ENCODE measurements at places on chromosomes 5 and 9.

DNA sequence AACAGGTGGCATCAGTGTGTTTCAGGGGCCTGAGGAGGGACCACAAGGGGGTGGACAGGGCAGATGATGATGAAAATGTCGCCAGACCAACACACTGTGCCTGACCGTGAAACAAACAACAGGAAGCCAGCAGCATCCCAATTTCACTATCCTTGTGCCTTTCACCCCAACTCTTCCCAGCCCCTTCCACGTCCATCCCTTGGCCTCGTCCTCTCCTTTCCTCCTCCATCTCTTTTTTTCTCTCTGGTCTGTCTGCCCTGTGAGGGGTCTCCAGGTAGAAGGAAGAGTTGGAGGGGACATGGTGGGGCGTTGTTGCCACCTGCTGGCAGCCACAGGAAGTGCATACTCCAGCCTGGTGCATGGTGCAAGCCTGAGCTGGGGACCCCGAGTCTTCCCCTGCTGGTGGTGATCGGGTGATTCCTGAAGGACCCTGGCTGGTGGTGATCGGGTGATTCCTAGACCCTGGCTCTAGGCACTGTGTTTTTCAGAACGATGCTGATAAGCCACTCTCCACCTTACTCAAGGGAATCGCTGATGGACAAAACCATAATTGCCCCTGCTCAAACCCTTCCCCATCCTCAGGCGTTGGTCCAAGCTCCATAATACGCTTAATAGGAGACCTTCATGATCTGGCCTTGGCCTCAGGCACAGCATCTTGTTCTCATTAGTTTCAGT lies 21.7 kb upstream of the NSD1 start:
- no peak for DNase-seq

GRCh38 chr5:108798513-108799265 lies 51.0 kb downstream of the FER start:
- no peak for DNase-seq

- DNase-seq, result no peak
Measured at GRCh38 chr9:36935332-36935731, 98.7 kb downstream of the PAX5 start.

DNA sequence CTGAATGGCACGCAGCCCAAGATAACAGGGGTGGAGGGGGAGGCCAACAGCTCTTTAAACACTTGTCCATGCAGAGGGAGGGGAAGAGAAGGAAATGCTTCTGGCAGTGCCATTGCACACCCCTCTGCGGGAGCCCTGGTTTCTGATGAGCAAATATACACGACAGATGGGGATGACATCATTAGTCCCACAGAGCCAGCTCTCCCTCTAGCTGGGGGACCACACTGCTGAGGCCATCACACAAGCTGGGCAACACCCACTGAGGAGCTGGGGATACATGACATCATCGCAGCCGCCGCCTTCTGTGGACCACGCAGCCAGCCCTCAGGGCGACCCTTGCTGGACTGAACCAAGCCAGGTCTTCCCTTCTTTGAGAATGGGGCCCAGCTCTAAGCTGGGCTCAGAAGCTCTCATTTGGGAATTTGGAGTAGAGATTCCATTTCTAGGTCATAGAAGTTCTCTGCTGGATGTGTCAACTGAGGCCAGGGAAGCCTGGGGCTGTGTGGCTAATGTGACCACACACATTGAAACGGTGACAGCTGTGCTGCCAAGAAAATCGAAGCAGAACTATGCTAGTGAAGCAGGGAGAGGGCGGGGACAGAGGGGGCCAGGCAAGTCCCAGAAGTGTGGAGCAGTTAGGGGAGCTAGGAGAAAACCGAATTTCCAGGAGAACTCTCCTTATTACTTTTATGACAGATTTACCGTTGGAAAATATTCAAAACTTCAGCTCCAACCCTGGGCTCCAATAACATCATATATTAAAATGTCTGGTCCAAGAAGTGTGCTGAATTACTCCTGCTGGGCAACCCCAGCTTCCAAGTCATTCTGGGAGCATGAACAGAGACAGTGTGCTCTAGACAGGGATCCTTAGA lies 79.5 kb downstream of the PRRT1B start:
- no peak for DNase-seq

DNA sequence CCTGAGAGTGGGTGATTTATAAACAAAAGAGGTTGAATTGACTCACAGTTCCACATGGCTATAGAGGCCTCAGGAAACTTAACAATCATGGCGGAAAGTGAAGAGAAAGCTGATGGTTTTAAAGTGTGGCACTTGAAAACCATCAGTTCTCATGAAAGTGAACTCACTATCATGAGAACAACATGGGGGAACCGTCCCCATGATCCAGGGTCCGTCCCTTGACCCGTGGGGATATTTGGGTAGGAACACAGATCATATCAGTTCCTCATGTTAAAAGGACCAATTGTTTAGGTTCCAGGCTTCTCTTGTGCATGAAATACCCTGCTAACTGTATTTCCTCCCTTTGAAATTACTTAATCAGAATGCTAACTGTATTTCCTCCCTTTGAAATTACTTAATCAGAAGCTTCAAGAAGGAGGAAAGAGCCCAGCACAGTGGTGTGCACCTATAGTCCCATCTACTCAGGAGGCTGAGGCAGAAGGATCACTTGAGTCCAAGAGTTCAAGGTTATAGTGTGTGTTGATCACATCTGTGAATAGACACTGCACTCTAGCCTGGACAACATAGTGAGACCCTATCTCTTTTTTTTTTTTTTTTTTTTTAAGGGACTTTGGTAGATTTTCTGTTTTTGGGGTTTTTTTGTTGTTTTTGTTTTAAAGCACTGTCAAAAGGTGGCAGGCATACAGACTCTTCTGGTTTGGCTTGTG lies 24.8 kb downstream of the TTC1 start:
- DNase-seq, result no peak

DNA sequence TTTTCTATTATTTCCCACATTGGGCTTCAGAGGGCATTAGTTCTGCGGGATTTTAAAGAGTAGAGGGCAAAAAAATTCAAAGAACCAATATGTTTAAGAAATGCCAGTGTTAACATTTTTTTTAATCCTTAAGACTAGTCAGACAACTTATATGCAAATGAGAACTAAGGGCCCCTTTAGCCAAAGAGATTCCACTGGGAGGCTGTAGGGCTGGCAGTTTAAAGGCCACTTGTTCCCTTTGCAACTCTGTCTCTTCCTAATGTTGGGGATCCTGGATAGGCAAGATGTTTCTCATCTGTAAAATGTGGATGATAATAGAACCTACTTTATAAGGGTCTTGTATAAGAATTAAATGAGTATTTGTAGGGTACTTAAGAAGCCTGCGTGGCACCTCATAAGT lies 1395.9 kb downstream of the PTPRD start:
- no peak for DNase-seq

GRCh38 chr9:133233681-133234432 lies 24.8 kb upstream of the OBP2B start:
- no peak for DNase-seq

- DNase-seq, result no peak
Measured at GRCh38 chr5:41334758-41335157, 121.4 kb upstream of the C6 start.

GRCh38 chr9:126591083-126591482 lies 22.6 kb upstream of the LMX1B start:
- no peak for DNase-seq

- no peak for DNase-seq
Measured at GRCh38 chr9:13284011-13284410, 4.5 kb upstream of the MPDZ start.

- DNase-seq, result no peak
Measured at GRCh38 chr5:14628346-14628745, 36.2 kb upstream of the OTULIN start.

DNA sequence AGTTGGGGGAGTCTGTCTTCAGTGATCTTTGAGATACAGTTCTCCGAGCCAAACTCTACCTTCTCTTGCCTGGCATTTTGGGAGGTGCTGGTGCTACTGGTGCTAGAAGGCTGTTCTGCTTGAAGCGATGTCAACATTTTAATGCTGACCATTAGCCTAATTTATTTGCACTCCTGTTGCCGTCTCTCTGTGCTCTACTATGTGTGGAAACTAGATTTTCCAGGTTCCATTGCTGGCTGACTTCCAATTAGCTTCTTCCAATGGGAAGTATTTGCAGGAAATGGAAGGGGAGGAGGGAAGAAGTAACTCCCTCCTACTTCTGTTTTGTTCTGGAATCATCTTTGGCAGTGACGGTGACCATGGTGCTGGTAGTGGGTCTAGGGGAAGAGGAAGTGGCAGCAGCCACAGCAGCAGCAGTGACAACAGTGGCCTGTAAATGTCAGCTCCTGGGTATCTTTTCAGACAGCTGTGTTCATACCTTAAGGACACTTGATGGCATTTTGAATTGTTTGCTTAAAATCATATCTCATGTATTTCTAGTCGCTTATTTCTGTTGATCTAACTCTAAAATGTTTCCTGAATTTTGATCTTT lies 7.9 kb downstream of the TXNDC8 start:
- no peak for DNase-seq

DNA sequence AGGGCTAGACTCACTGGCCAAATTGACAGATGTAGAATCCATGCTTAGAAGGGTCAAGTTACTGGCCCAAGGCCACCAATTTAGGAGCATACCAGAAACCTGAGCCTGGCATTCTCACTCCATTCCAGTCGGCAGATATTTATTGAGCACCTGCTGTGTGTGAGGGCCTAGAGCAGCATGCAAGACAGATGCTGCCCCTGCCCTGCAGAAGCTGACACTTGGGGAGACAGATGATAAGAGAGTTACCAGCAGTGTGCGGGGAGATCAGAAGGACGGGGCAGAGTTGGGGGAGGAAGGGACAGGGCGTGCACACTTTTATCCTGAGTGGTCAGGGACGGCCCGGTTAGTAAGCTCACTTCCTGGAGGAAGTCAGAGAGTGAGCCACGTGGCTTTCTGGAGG lies 111.5 kb upstream of the RAPGEF1 start:
- DNase-seq, result no peak

DNA sequence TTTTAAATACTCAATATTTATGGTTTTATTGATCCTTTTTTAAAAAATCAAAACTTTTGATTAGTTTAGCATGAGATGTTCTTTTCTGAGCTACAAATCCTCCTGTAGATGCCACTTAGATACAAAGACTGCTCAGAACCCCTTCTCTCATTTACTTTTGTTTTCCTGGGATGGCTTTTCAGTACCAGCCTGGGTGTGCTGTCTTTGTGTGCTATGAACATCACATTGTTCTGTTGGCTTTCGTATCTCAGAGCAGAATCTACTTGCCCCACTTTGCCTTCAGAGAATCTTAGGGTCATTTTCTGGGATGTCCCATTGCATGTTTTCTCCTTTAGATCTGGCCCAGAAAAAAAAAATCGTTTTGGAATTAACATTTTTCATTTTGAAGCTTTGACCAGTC lies 85.9 kb downstream of the RASGRF2 start:
- DNase-seq, result no peak

DNA sequence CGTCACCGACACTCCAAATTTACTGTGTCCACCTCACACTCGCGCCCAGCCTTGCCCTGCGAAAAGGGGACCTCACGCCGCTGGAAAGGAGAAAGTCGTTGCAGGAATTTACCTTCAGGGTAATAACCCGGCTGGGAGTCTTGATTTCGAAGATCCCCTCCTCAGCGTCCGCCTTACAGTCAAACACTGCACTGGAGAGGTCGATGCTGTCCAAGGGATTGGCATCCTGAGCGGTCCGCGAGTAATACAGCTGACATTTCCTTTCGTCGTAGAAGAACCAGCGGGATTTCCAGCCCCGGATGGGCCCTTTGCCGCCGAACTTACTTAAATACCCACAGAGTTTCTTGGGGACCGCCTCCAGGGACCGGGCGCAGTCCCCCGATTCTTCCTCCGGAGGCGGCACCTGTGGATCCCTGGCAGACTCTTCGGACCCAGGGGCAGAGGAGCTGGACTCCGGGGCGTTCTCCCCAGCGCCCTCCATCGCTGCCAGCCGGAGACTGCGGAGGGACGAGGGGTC lies 330 bp downstream of the TBC1D2 start:
- no peak for DNase-seq

GRCh38 chr9:2857564-2858198 lies 13.8 kb upstream of the PUM3 start:
- DNase-seq, result peak; percentile 86

- DNase-seq, result no peak
Measured at GRCh38 chr5:143491646-143492045, 88.2 kb upstream of the NR3C1 start.

- DNase-seq, result peak; percentile 91
Measured at GRCh38 chr9:77011973-77012821, 7.3 kb upstream of the FOXB2 start.

DNA sequence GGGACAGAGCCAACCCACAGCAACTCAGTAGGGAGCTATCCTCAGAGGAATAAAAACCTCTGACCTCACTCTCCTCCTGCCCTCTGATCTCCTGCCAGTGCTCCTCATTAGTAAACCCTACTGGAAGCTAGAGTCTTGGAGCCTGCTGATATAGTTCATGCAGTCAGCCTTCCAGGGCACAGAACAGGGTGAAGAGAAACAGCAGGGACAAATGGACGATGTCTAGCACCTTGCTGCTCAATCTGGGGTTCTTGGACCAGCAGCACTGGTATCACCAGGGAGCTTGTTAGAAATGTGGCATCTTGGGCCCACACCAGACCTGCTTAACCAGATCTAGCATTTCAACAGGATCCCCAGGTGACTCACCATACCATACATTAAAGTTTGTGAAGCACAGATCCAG lies 5.5 kb upstream of the GALNT12 start:
- no peak for DNase-seq

GRCh38 chr9:109886617-109887016 lies 106.6 kb downstream of the PALM2AKAP2 start:
- no peak for DNase-seq

- DNase-seq, result no peak
Measured at GRCh38 chr5:157917899-157918809, 59.2 kb upstream of the CLINT1 start.

- DNase-seq, result no peak
Measured at GRCh38 chr5:80569961-80570786, at the start of gene ANKRD34B. Gene ANKRD34B (minus strand): TSS chr5:80570280. CDS start chr5:80560019, 10,261 bp downstream.

DNA sequence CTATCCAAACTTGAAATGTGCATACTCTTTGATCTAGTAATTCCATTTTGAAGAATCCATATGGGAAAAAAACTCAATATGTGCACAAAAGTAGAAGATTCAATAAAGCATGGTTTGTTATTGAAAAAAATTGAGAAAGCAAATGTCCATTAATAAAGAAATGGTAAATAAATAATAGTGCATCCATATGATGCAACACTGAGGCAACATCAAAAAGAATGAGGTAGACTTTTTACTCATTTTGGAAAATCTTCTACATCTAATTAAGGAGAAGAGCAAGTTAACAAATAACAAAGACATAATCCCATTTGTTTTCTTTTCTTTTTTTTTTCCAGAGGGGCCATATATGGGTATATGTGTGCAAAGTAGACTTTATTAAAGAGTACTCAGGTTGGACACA lies 52.5 kb upstream of the FST start:
- no peak for DNase-seq

- no peak for DNase-seq
Measured at GRCh38 chr5:132460846-132461568, 29.6 kb downstream of the IRF1 start.

Data from esophagus muscularis mucosa (tissue), 4 donors.